Cardiac septum (tissue), 1 donor: ENCODE measurements at places on chromosomes 1 and 21. TPM values are rescaled to one million over a fixed set of nuclear protein-coding genes. Genes with fewer than 3 reads are reported as not detected.

DNA sequence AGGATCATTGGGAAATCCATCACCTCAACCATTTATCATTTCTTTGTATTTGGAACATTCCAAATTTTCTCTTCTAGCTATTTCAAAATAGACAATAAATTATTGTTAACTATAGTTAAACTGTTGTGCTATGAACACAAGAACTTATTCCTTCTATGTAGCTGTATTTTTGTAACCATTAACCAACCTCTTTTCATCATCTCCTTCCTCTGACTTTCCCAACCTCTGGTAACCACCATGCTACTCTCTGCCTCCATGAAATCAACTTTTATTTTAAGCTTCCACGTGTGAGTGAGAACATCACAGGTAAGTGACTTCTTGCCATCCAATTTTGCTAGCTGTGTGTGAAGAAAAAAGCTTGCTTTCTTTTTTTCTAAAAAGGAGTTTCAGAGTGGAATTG is 418 bp downstream of the IFI44L start:
- no peak for DNase-seq

The PHACTR4 gene
- total RNA-seq: 18.0 TPM

- no peak for DNase-seq
Observed at GRCh38 chr1:228830954-228831481, 95.7 kb downstream of the RHOU start.

The ATP1A4 gene
- total RNA-seq: 1.0 TPM

- DNase-seq: no peak
Observed at GRCh38 chr1:224133741-224134299, 19.9 kb downstream of the FBXO28 start.

DNA sequence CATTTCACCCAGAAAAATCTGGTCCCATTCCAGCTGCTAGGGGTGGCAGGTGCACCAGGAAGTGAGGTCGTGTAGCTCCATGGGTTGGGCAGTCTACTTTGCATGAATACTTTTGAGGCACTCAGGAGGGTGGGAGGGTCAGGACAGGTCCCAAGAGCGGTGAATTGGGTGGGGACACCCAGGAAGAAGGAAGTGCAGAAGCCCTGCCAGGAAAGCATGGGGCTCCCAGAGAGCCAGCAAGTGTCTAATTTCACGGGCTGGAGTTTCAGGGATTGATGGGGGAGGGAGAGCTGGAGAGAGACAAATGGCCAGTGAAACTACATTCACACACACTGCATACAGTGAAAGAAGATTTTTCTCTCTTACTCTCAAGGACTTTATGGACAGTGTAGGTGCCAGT is 137.8 kb downstream of the GALNT2 start:
- no peak for DNase-seq

DNA sequence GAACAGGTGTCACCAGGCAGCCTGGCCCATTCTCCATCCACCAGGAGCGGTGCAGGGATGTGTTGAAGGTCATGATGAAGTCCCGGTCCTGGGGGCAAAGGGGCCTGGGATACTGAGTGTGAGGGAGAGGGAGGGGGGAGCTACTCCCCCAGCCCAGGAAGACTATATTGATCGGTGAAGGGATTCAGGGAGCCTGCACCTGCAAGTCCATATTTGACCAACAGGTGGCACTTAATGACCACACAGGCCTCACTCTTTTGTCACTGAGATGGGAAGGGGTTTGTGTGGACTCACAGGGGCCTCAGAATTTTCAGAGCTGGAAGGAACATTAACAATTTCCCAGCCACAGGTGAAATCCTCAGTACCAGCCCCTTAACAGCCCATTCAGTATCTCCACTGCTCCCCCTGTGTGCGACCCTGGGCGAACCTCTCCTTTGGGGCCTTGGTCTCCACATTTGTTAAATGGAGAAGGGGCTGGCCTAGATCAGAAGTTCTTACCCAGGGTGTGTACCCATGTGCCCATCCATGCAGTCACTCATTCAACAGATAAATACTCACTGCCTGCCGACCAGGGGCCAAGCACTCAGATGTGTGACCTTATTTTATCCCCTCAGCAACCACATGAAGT is 55.6 kb downstream of the NKAIN1 start:
- DNase-seq: no peak

DNA sequence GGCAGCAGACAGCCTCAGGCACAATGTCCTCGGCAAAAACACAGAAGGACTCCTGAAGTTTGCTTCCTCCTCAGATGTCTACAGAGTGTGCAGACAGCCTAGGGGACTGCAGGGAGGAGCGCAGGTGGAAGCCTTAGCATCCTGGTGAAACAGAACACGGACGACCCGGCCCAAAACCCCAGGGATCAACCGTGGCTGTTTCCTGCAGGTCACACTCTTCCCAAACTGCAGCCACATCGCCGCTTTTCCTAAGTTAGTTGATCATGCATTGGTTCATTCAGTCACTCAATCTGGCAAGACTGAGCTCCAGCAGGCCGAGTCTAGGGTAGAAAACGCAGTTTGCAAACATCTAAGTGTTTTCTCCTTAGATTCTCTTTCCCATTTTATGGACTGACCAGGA is 33.4 kb downstream of the FHAD1 start:
- no peak for DNase-seq

The PGLYRP4 gene
- total RNA-seq: not detected

The DDX59 gene
- total RNA-seq: 17.3 TPM

- DNase-seq: no peak
Observed at GRCh38 chr1:246567646-246568235, 1.5 kb downstream of the CNST start.

- DNase-seq: no peak
Observed at GRCh38 chr1:228297822-228298221, 90.0 kb downstream of the OBSCN start.

The C1orf146 gene
- total RNA-seq: not detected

DNA sequence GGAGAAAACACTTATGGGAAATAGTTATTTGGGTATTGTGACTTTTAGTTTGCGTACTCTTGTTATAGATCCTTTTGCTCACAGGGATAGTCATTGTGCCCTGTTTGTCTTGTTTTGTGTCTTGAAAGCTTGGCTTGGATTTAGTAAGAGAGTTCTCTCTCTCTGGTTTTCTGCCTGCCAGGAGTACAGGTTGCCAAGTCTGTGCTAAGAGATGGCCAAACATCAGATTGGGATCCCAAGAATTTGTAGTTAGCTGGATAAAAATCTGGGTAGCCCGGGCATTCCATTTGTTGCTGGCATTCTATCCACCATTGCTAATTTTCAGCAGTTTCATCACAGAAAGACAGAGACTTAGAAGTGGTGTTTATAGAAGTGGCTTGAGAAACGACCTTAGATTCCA is 222.2 kb downstream of the NRIP1 start:
- no peak for DNase-seq

The LENEP gene
- not detected for total RNA-seq

DNA sequence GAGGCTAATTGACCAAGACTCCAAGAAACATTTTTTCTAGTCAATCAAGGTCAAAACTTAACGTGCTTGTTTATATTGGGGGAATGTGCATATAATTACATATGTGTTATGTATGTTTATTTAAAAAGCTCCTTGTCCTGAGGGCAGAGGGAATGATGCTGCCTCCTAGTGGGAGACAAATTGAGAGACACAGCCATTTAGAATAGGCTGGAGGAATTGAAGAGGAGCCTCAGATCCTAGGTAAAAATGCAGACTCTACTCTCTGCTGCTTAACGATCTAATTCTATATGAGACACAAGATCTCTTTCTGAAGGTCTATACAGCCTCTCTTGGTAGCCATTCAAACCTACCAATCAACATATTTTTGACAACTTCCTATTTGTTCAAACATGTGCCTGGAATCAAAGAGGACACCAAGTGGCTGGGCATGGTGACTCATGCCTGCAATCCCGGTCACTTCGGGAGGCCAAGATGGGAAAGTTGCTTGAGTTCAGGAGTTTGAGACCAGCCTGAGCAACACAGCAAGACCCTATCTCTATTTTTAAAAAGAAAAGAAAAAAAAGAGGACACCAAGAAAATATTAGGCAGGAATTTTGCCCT is 136.6 kb upstream of the ZNF648 start:
- DNase-seq: no peak

- no peak for DNase-seq
Observed at GRCh38 chr1:13662493-13662892, 37.5 kb upstream of the PRDM2 start.

DNA sequence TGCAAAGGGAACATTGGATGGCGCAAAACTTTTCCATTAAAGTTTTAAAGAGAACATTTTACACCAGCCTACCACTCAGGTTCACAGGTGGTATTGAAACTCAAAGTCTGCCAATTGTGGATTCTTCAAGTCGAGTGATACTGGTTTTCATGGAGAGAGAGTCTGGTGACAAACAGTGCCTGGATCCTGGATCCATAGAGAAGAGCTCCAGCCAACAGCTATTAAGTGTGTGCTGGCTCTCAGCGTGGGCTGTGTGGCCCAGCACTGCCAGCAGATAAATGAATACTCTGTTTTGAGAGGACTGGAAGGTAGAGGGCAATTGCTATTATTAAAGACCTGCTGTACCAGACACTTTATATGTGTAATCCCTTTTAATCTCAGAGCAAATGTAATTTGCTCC is 118.9 kb upstream of the SYT6 start:
- no peak for DNase-seq

The LAD1 gene
- 12.4 TPM for total RNA-seq

The FAM72D gene
- total RNA-seq: not detected

DNA sequence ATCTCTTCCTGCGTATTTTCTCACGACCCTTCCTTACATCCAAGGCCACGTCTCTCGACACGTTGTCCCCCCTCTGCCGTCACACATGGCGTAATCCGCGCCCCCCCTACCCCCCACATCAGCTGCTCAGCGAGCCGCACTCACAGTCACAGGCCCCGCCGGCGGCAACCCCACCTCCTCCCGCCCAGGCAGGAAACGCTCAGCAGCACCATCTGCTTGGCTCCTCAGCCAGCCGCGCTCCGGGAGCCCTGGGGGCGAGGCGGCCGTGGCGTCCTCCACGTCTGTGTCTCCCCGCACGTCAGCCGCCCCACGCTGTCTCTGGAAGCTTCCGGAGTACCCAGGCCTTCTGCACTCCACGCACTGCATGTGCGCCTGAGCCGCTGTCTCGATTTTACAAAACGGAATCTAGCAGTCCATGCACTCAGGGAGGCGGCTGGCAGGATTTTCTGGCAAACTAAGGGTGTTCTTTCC is 64.6 kb downstream of the SIK1 start:
- peak; percentile 87 for DNase-seq

The ZNF683 gene
- total RNA-seq: not detected

GRCh38 chr1:201831371-201831770 is 2.4 kb downstream of the IPO9 start:
- DNase-seq: no peak

GRCh38 chr1:8031176-8031785 is 5.2 kb upstream of the ERRFI1 start:
- no peak for DNase-seq

The ILDR2 gene
- 23.1 TPM for total RNA-seq

- DNase-seq: no peak
Observed at GRCh38 chr1:166170075-166170474, 3.3 kb upstream of the FAM78B start.

The ITSN1 gene
- total RNA-seq: 25.5 TPM

DNA sequence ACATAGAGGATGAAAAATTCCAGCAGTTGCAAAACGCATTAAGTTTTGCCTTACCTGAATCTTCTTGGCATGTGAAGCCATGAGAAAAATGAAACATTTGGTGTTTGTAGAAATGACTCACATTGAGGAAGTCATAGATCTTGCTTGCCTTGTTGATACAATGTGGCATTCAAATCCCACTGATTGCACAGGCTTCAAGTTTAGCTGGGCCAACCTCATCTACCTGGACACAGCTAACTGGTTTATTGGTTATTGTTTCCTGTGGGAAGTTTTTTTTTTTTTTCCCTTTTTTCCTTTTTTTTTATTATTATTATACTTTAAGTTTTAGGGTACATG is 168.9 kb upstream of the C21orf91 start:
- DNase-seq: no peak

DNA sequence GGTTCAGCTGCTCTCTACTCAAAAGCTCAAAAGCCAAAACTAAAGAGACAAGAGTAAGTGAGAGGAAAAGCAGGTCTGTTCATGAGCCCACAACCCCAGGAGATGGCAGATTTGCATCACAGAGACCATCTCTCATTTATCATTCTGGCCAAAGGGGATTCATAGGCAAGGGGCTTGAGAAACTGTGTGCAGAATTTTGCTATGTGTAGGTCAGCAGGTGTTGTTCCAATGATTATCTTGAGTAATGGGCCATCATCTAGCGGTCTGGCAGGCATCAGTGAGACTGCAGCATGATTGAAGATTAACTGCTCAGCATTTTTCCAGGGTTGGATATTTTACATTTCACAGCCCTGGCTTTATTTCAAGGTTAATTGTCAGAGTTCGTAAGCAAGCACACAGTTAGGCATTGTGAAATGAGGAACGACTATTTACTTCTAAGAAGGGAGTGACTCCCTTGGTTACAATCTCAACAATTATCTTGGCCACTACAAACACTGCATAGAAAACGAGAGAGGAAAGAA is 1204.6 kb upstream of the TMPRSS15 start:
- no peak for DNase-seq

The CACNA1S gene
- 0.19 TPM for total RNA-seq

DNA sequence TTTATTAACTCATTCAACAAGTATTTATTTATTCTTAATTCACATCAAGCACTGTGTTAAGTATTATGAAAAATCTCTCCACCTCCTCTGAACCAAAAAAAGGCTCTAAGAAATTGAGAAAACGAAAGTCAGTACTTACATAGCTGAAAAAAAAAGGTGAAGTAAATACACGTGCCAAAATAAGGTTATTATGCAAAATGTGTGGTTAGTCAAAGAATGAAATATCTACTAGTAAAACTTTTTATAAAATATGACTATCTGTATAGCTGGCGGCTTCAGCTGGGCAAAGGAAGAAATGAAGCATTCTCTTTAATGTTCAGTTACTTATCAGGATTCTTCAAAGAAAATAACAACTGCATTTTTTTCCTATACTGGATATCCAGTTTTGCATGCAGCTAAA is 35.5 kb upstream of the ASPM start:
- no peak for DNase-seq

The BNIPL gene
- 0.32 TPM for total RNA-seq

- no peak for DNase-seq
Observed at GRCh38 chr1:43554444-43554992, 23.8 kb downstream of the PTPRF start.

DNA sequence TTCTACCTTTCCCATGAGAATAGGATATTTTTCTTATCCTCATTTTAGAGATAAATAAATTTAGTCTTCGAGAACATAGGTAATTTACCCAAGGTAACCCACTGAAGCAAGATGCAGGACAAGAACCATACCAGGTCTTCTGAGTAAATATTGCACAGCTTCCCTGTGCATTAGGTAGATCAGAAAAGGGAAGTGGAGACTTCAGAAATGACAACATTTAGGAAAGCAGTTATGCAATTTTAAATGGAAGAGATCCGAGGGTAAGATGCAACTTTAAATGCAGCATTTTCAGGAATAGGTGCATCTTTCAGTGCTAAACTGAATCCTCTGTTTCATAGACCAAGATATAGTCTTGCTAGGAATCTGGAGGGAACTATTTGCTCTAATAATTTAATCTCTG is 206.4 kb upstream of the SGIP1 start:
- no peak for DNase-seq

- DNase-seq: no peak
Observed at GRCh38 chr1:210866532-210866931, 267.4 kb downstream of the KCNH1 start.

GRCh38 chr21:32572574-32573420 is 12.5 kb downstream of the TCP10L start:
- no peak for DNase-seq
